ENCODE measurements at places on chromosomes 13 and 19. TPM values are rescaled to one million over a fixed set of nuclear protein-coding genes. Genes with fewer than 3 reads are reported as not detected.

DNA sequence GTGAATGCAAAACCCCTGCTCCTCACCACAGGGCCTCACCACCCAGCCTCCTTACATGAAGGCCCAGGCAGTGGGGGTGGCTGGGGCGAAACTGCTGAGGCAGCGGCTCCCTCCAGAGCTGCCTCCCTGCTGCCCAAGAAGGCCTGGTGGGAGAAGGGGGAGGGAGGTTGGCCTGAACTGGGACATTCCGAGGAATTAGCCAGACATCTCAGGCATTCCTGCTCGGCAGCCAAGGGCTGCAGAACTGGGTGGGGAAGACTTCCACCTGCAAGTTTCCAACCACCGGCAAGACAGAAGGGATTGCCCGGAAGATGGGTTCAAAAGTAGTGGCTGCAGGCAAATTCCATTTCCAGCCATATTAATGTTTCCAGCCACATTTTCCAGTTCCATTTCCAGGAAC is 2.3 kb upstream of the PSPN start:
- DNase-seq = no peak

DNA sequence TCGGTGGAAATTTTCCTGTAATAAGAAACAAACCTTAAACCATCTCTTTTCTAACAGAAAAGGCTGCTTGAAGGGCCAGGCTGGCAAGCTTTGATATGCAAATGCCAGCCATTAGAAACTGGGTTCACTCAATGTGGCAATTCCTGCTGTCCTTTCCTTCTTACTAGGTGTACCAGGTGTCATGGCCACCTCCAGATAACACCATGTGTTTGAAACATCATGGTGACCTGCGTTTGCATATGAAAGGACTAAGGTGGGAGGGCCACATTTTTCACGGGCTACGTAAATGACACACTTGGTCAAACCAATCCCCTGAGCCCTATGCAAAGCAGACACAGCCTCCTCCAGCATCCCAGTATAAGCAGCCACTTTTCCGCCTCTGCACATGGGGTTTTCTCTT is 789.1 kb upstream of the SLITRK5 start:
- no peak for DNase-seq

GRCh38 chr19:12141405-12141736 is 1.2 kb upstream of the ZNF20 start:
- no peak for DNase-seq

- peak; percentile 42 for DNase-seq
These were observed 1390.7 kb downstream of the SLITRK5 start for GRCh38 chr13:89061821-89062220.

GRCh38 chr13:94119360-94119936 is 360.0 kb downstream of the DCT start:
- DNase-seq = peak; percentile 62

Gene NUP62
- total RNA-seq = 31.9 TPM

Gene GARIN5A
- 0.55 TPM for total RNA-seq
